ENCODE measurements at places on chromosomes 3 and 15.

DNA sequence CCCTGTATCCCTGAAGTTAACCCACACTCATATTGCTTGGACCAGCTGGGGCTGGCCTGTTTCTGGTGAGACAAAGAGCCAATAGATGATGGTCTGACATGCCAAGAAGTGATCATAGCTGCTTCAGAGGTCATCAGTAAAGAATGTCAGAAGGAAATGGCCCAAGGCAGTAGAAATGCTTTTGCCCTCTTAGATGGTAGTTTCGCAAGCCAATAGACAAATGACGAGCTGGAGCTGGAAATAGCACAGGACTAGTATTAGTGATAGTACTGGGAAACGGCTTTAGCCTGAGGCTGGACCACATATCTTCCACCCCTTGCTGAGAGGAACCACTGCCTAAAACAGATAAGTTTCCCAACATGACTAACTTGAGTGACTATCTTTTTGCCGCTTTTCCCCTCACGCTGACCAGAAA, 176.1 kb upstream of the THBS1 start:
- no peak for DNase-seq

DNA sequence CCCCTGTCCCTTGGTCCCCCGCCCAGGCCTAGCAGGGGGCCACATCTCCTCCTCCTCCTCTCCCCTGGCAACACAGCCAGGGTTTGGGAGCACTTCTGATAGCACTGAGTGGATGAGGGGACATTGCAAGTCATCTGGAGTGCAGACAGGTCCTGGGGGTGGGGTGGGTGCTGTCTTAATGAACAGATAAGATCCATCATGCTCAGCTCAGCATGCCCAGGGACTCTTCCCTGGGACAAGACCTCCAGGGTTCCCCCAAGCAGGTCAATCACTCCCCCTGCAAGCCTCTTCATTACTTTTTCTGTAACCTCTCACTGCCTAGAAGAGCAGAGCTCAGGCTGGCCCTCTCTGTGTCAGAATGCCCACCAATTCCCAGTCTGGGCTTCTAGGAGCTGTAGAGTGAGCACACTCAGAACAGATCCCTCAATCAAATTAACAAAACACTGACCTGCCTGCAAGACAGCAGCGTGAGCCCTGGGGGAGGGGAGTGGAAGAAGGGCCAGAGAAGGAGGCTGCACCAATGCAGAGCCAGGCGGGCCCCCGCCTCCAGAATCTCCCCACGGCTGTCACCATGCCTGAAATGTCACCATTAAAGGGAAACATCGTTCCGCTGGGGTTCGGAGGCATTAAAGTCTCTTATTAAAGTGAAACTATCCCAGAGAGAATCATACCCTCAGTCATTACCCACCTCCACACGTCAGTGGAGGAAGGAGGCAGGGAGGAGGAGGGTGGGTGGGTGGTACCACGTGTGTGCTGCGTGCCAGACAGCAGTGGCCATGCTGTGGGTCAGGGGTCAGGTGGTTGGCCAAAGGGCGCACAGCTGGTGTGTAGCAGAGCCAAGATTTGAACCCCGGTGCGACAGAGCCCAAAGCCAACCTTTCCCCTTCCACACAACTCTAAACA, 114.7 kb upstream of the LINGO1 start:
- DNase-seq, result no peak

GRCh38 chr15:90481023-90481422, 48.7 kb upstream of the CRTC3 start:
- no peak for DNase-seq

DNA sequence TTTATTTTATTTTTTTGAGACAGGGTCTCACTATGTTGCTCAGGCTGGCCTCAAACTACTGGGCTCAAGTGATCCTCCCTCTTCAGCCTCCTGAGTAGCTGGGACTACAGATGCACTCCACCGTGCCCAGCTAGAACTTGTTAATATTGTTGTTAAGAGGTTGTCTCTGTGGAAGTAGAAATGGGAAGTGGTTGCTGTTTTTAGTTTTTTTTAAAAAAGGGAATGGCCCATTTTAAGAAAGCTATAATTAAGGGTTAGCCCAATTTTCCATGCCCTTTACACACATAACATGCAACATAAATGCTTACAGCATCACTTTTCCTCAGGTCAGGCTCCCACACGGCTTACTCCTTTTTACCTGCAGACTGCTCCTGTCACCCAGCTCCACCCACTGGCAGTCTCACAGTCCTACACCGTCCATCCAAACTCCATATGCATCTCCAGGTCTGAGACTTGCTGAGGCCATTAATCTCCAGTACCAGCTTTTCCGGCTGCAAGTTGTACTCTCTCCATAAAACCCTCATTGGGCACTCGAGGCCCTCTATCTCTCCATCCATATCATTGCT, 19.8 kb downstream of the MORC1 start:
- peak; percentile 2 for DNase-seq

- no peak for DNase-seq
These were observed 48.7 kb upstream of the HES1 start for GRCh38 chr3:194087280-194087679.

GRCh38 chr15:59611276-59612260, at the start of gene GCNT3:
Gene GCNT3, plus strand, starts transcription at chr15:59611783. Its CDS starts 6,456 bp downstream, at chr15:59618239.
- DNase-seq, result peak; percentile 92

GRCh38 chr15:96977886-96978285, 647.4 kb downstream of the NR2F2 start:
- no peak for DNase-seq

DNA sequence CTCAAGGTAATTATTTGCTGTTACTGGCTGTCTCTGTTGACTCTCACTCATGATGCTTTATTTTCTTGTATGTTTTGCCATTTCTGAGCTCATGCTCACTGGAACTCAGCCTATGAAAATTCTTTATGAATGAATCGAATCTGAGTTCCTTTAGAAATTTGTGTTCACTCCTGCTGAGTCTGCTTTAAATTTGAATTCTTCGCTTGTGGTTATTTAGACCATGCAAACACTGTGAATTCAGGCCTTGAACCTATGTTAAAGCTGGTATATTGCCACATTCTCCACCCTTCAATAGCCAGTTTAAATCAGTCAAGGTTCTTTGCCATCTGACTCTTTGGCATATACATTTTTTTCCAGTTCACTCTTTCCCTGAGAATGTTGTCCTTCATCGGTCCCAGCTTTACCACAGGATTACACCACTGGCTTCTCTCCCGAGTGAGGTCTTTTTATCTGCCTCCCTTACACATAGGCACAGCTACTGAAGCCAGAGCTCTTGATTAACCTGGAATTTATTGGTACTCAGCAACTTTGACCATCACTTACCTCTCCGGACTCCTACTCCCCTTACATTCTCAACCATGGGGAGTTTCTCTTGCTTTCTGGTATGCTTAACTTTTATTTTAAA, 400.6 kb downstream of the VPS13C start:
- no peak for DNase-seq

- peak; percentile 77 for DNase-seq
These were observed 24.9 kb downstream of the TMEM207 start for GRCh38 chr3:190424478-190425439.

GRCh38 chr3:76487446-76487845, 552.5 kb upstream of the ROBO2 start:
- DNase-seq, result no peak

- no peak for DNase-seq
These were observed 19.4 kb downstream of the ASTE1 start for GRCh38 chr3:131007256-131007655.

GRCh38 chr3:158808697-158809096, 6.8 kb downstream of the MFSD1 start:
- DNase-seq, result peak; percentile 79

DNA sequence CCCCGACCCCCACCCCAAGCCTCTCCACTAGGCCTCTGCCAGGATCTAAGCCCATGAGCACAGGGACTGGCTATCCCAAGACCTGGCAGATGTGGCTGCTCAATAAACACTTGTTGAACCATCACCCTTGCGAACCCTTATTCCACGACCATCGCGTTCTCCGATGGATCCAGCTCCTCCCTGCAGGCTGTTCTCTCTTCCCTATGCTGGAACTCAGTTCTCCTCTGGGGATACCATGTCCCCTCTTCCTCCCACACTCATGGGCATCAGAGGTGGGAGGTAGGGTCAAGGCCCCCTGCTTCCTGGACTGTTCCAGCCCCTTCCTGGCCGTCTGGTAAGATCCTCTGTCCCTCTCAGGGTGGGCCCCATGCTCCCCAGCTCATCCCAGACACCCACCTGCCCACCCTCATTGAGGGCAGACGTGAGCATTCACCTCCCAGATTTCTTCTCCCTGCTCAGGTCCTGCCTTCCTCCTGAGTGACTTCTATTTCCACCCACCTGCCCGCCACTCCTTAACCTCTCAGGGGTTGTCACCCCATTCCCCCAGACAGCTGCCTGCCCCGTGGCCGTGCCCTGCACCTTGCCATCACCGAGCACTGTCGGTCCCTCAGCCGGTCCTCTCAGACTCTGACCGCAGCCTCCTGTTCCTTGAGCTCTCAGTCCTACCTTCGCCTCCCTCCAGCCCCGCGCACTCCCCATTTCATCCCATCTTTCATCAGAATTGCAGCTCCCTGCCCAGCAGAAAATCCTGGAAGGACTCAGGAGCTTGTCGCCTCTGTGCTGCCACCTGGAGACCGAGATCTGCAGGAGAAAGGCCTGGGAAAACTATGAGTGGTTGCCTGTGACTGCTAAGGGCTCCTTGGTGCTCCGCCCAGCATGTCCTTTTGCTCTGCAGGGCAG, 42.0 kb downstream of the PML start:
- DNase-seq, result peak; percentile 60

- DNase-seq, result no peak
These were observed 4.4 kb upstream of the FOXB1 start for GRCh38 chr15:59999612-60000112.

GRCh38 chr3:21894459-21895340, 143.7 kb upstream of the ZNF385D start:
- peak; percentile 35 for DNase-seq

GRCh38 chr3:62559831-62560445, 186.6 kb upstream of the FEZF2 start:
- DNase-seq, result peak; percentile 24

- DNase-seq, result no peak
These were observed 50.7 kb downstream of the DNAJB8 start for GRCh38 chr3:128415773-128416577.

GRCh38 chr3:41507336-41508062, 308.2 kb downstream of the CTNNB1 start:
- DNase-seq, result no peak

- no peak for DNase-seq
These were observed 58.8 kb upstream of the TRPM1 start for GRCh38 chr15:31160297-31160696.

DNA sequence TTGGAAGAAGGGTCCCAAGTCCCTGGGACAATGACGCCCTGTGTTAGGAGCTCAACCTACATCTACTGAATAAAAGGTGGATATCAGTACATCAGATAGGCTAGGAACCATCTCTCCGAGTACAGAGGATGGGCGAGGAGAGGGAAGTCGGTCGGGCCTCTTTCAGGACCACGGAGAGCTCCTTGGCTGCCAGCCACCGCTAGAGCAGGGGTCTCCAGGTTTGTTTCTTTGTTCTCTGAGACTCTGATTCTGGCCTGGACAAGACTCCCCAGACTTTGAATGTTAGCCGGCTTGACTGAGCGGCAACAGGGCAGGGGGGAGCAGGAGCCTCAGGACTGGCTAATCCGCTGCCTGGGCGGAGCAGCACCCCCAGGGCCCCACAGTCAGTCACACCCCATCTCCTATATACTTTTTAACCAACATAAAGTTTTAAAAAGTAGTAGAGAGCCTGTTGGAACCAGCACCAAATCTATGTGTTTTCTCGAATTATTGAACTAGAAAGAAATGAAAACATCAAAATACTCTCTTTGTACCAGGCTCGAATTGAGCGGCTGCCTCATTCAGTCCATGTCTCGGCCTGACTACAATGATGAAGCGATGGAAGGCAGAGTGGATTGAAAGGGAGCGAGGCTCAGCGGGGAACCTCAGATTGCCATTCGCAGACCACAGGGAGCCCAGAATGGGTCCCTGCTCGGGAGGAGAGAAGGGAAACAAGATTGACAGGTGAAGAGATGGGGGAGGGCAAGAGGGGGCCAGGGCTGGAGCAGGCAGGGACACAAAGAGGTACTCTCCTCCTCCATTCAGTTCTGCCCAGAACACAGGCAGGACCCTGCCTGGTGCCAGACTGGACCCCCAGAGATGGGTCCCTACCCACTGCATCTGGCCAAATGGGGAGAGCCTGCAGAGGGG, 131.6 kb downstream of the TPRA1 start:
- DNase-seq, result peak; percentile 14

DNA sequence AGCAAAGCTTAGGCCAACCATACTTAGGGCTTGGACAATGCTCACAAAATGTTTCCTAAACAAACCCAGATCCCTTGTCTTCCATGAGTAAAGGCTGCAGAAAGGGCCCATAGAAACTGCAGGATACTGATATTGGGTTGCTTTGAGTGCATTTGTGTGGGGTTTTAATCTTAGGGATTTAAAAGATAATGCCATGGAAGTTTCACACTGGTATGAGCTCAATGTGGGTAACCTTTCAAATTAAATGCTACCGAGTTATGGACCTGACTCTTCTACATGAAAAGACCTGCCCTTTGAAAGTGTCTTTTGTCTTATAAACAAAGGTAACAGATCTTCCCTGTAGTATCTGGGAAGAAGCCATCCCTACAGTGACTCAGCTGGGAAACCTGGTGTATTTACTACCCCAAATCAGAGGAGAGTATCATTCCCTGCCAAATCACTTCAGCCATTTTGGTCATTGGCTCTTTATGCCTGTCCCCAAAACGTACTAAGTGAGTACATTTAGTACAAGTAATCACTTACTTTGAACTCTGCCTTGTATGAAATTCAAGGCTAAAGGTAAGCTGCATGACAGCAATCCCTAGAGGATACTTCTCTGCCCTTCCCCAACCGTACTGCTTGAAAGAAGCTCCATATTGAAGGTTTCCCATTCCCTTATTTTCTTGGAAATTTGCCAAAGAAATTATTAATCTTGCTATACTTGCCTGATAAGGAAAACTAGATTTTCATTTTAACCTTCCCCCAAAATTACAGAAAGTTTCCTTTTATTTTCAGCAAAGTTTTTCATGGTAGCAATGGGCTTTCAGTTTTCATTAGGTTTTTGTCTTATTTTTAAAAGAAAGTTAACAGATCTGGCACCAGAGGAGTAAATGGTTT, 7.2 kb downstream of the TM4SF1 start:
- no peak for DNase-seq

GRCh38 chr3:5634411-5634810, 446.9 kb downstream of the EDEM1 start:
- no peak for DNase-seq

GRCh38 chr3:43762451-43762850, 71.7 kb downstream of the ABHD5 start:
- DNase-seq, result no peak

DNA sequence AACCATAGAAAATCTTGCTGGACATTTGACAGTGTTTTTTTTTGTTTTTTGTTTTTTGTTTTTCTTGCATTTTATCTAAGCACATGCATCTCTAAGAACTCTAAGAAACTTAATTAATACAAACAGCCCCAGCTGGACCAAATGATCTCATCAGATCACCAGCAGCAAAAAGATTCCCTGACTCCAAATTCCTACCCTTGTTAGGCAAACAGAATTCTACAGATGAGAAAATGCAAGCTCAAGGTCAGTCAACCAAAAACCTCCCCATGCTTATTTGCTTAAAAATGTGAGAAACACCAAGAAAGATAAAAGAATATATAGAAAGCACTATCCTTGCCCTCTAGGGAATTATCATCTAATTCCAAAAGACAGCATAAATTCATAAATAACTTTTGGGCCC, 65.4 kb downstream of the FOXP1 start:
- DNase-seq, result no peak

- no peak for DNase-seq
These were observed 192.7 kb upstream of the LRIG1 start for GRCh38 chr3:66693461-66694031.

- DNase-seq, result no peak
These were observed 119.9 kb downstream of the OPA1 start for GRCh38 chr3:193712938-193713337.

GRCh38 chr15:94238539-94239118, 7.3 kb downstream of the MCTP2 start:
- DNase-seq, result no peak

GRCh38 chr15:33116198-33116597, 78.3 kb downstream of the FMN1 start:
- no peak for DNase-seq
